Activated CD4-positive, alpha-beta memory T cell treated with anti-CD3 and anti-CD28 coated beads for 36 hours (primary cell): ENCODE measurements at places on chromosomes 11 and 22.
A peak's percentile ranks its signal among the peaks of the same experiment; 100 is the strongest.

DNA sequence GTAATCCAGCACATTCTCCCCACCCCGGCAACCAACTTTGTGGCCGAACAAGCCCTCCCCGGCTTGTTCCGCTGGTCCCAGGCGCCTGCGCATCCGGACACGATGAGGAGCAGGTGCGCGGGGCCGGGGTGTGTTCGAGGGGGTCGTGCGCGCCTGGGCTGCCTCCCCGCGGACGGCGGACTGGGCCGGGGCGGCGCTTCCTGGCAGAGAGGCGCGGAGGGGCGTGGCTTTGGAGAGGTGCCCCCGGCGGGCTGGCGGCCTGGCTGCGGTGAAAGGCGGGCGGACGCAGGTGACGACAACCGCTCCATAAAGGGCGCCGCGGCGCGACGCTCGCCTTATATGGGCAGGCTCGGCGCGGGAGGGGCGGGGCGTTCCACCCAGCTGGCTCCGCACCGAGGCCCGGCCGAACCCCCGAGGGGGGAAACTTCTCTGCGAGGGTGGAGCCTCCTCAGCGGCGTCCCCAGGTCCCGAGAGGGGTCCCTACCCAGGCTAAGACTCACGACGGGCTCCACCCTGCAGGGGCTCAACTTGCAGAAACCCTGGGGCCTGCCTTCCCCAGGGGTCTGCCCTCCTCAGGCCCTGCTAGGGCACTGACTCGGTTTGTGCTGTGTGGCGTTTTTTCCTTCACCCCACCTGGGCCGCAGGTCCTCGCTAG lies 26.4 kb downstream of the TXN2 start:
- peak; percentile 97 for DNase-seq

GRCh38 chr22:37111156-37111717 lies 1.7 kb upstream of the TMPRSS6 start:
- no peak for DNase-seq

GRCh38 chr11:1847926-1848639 lies 4.8 kb upstream of the LSP1 start:
- no peak for DNase-seq

DNA sequence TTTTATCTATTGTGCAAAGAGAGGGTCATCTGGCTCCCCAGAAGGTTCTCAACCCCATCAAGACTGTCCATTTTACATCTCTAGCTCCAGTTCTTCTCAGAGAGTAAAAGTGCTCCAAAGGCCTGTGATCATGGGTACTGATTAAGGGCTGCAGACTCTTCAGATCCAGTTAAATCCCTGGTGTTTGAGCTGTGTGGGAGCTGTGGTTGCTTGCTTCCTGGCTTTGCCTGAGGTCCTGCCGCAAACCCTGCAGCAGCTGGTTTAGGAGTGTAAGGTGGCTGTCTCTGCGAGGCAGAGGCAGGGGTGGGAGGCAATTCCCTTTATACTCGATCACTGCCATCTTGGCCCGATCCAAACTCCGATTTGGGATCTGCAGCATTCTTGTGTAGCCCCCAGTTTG lies 1.2 kb downstream of the MRPL17 start:
- peak; percentile 36 for DNase-seq

DNA sequence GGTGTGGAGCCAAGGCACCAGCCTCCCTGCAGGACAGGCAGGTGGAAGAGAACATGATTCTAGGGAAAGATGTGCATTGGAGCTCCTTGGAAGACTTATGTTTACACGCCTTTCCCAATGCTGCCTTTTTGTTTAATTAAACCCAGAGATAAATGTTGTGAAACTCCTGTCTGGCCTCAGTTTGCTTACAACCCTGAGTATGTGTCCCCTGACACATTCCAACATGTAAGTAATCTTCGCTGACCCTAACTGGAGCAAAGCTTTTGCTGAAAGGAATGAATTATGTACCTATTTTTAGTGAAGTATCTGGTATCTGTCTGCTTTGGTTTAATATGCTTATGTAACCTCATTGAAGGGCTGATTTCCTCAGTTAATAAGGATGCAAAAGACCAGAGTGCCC lies 56.7 kb downstream of the APIP start:
- DNase-seq = no peak

- no peak for DNase-seq
These were observed 890 bp upstream of the ARFGAP3 start for GRCh38 chr22:42857845-42858481.

DNA sequence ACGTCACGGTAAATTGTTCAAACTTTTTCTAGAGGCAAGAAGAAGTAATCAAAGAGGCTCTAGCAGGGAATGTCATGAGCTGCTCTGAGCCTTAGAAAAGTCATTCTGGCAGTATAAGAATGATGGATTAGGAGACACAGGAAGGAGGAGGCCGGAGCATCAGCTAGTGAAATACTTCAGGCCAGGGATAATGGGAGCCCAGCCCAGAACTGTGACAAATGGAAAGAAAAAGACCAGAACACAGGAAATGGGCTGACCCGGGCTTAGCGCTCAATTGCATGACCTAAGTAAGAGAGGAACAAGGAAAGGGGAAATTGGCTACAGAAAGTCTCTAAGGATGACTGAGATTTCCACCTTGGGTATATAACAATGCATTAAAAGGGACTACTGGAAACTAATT lies 108.6 kb downstream of the LARGE1 start:
- no peak for DNase-seq

DNA sequence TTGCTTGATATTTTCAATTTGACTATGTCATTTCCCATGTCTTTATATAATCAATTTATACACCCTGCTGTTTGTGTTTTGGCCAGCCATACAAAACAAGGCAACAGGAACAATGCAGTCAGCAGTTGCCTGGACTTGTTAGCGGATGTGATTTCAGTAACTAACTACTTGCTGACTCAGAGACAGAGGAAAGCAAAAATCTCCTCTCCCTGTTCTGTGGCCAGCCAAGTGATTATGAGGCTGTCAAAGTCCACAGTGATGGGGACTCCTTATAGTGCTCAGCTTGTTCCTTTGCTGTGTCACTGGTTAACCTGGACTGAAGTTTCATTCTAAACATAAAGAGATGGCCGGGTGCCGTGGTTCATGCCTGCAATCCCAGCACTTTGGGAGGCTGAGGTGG lies 32.6 kb upstream of the APLP2 start:
- no peak for DNase-seq

GRCh38 chr11:47489395-47489755 lies 40.4 kb upstream of the RAPSN start:
- DNase-seq = no peak

GRCh38 chr11:33620423-33621171 lies 80.0 kb downstream of the C11orf91 start:
- no peak for DNase-seq

- no peak for DNase-seq
These were observed 23.1 kb upstream of the FZD4 start for GRCh38 chr11:86978247-86978646.

GRCh38 chr22:18068381-18068988 lies 9.3 kb upstream of the PEX26 start:
- DNase-seq = no peak

DNA sequence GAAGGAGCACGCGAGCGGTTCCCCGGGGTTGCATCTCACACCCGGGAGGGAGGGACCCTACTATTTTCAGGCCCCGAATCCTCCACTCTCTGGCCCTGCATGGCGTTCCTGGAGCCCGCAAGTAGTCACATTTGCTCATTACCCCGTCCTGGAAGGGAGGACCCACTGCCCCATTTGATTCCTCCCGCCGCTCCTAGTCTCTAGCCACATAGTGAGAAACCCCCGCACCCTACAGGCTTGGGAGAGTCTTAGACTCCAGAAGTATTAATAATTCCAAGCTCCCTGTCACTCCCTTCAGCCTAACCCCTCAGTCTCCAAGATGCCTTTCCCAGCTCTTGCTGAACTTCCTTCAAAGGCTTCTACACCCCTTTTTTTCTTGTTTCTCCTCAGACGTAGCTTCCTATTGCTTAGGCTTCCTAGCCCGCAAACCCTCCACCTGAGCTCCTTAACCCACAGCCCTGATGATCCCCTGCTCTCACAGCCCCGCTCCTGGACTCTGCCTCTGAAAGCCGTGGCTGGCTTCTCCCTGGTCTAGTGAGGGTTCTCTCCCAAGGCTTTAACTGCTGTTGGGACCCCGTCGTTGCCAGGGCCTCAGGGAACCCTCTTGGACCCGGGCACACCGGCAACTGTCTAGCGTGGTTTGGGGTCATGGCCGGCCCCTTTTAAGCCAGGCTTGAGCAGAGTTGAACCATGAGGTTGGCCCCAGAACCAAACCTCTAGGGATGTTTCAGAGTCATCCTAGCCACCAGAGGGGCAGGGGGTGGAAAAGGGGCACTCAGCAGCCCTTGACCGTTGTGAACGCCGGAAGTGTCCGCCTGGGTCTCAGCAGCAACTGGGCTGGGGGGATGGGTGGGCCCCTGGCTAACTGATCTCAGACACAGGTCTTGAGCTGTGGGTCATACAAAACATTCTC lies 862 bp downstream of the GGA1 start:
- peak; percentile 25 for DNase-seq

GRCh38 chr11:125333354-125334073 lies 162.6 kb downstream of the FEZ1 start:
- DNase-seq = no peak

DNA sequence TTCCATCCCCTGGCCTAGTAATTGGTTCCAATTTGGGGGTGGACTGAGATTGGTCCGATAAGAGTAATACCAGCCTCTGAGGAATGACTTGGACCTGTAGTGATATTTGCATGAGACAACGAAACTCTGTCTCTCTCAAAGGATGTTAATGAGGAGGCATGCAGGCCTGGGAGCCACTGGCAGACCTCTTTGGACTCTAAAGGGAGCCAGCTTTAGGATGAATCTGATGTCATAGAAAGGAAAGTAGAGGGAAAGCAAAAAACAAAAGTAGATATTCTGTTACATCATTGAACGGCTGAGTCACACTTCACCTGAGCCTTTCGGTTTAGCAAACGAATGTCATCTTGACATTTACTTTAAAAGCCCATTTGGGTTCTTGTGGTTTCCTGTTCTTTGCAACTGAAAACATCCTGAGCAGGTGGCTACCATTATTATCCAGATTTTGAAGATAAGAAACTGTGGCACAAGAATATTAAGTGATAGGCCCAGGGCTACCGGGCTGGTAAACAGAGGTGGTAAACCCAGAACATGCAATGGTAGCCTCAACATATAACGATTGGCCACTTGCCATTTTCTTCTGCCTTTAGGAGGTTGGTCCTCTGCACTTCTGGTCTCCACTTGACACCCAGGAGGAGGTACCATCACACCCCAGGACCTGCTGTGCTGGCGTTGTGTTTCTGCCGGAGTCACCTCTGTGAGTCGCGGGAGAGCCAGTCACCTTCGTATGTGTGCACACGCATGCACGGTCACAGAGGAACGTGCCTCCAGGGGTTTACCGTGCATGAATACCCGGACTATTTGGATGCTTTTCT lies 42.7 kb downstream of the RTL6 start:
- peak; percentile 65 for DNase-seq

- DNase-seq = peak; percentile 64
These were observed 57.7 kb downstream of the TRAF6 start for GRCh38 chr11:36452236-36452940.

DNA sequence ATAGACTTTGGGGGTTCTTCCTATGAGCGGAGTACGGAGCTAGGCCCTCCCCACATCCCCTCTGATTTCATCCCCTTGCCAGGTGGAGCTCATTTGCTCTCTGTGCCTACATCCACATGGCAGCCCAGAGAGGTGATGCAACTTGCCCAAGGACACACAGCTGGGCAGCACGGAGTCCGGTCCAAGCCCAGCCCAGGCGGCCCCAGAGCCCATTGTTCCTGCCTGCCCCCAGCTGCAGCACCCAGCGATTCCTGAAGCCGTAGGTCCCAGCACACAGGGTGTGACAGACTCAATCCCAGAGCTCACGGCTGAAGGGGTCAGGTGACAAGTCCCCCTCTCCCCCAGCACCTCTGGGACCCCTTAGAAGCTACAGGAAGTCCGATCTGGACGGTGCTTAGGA lies 22.2 kb upstream of the RFPL3 start:
- no peak for DNase-seq

GRCh38 chr11:70068345-70068744 lies 9.8 kb upstream of the ANO1 start:
- no peak for DNase-seq

GRCh38 chr11:8684600-8685290 lies 2.2 kb downstream of the RPL27A start:
- DNase-seq = no peak

- no peak for DNase-seq
These were observed 16.4 kb downstream of the RPL27A start for GRCh38 chr11:8698917-8699441.

- DNase-seq = no peak
These were observed 165.8 kb upstream of the NARS2 start for GRCh38 chr11:78740199-78741071.

DNA sequence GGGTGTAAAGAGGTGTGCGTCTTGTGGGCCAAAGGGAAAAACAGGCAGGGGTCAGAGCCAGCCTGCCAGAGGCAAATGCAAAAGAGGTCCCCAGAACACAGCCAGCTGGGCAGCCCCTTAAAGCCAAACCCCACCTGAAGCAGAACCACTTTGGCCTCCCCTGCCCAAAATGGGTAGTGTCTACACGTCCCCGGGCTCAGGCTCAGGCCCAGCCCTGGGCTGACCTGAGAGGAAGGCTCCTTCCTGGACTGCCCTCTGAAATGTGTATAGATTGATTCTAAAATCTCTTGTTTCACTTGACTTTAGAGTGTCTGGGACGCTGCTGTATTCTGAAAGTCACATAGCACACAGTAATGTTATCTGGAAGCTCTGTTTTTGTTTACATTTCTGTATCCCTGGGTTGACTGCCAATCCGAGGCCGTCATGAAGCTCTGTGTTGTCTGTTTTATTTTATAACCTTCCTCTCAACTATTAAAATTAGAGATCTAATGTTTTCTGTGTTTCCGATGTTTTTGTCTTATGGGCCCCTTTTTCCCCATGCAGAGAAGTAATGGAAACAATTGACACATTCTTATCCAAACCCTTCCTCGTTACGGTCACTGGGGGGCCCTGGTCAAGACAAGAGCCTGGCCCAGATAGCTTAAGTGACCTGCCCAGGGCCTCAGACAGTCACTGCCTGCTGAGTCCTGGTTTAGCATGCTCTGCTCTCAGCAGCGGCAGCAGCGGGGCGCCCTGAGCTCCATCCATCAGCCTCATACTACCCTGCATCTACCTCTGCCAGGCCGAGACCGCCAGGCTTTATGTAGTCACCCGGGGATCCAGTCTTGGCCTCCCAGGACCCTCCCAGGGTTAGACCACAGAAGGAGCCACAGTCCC lies 10.1 kb downstream of the OVOL1 start:
- no peak for DNase-seq

GRCh38 chr11:126680131-126680530 lies 320.4 kb downstream of the KIRREL3 start:
- DNase-seq = no peak

- peak; percentile 3 for DNase-seq
These were observed 76.1 kb downstream of the MYO7A start for GRCh38 chr11:77203901-77204753.

- peak; percentile 19 for DNase-seq
These were observed 121.3 kb downstream of the APOL5 start for GRCh38 chr22:35838855-35839576.
